ENCODE measurements at places on chromosomes 1 and 21.

- DNase-seq: no peak
These were observed 10.0 kb downstream of the RAB4A start for GRCh38 chr1:229280921-229281320.

DNA sequence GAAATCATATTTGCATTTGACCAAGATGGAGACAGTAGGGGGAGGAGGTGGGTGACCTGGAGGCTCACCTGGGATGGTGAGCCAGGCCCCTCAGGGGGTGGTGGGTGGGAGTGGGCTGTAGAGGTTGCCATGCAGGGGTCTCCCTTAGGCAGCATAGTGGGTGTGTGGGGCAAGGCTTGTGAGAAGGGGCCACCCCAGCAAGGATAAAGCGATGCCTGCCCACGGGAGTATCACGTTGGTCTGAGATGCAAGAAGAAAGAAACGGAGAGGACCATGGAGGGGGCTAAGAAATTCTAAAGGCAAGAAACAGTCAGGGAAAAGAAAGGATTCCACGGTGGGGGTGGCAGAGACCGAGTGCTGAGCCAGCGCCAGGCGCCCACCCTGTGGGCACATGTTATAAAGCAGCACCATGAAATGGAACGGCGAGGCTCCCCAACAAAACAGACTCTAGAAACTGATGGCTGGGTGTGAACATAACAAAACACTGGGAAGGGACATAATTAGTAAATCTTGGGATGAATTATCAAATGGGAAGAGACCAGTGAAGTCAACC, 11.7 kb upstream of the C2CD2 start:
- no peak for DNase-seq

DNA sequence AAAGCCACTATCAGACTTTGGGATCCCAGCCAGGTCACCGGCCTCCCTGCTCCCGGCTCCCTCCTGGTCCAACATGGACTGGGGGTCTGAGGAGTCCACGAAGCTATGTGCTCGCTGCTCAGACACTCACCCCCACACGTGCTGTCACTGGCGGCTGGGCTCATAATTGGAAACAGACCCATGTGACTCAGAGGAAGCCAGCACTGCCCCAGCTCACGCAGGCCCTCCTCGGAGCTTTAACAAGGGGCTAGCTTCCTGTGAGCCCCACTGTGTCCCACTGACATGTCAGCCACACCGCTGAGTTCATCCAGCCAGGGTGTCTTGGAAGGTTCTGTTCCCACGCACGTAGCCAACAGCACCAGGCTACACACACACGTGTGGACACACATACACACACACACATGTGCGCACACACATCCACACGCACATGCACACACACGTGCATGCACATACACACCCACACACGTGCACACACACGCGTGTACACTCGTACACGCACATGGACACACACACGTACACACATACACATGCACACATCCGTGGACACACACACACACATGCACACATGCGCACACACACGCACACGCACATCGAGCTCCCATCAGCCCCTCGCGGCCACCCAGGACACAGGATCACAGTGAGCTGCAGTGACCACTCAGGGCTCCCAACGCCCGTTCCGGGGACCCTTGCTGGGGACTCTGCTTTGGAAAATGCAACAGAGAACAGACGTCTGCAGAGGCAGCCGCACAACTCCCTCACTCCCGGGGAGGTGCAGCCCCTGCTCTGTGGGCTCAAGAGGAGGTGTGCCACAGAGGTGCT, 18.4 kb upstream of the COL6A2 start:
- DNase-seq: no peak

DNA sequence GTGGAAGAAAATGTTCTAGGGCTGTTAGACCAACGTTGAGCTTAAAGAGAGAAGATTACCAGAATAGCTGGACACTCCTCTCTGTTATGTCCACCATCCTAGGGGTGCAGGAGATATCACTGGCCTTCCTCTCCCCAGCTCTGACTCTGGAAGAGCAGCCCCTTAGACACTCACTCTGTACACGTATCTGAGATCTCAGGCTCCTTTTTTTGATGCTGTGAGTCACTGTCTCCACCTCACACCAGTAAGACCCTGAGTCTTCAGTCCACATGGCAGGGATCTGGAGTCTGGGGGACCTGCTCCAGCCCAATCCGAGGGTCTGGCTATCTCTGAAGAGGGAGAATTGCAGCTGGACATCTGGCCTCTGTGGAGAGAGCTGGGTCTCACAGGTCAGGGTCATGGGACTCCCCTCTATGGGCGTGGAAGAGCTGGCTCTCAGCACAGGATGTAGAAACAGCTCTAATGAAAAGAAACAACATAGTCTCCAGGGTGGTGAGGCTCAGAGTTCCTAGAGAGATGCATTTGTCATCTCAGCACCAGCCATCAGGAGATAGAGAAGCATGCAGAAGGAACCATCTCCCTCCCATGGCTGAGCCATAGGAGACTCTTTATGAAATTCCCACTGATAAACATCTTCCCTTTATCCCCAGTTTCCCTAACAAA, 3.5 kb downstream of the FCRL3 start:
- no peak for DNase-seq

GRCh38 chr21:24868117-24868516, 739.2 kb downstream of the MRPL39 start:
- DNase-seq: no peak

DNA sequence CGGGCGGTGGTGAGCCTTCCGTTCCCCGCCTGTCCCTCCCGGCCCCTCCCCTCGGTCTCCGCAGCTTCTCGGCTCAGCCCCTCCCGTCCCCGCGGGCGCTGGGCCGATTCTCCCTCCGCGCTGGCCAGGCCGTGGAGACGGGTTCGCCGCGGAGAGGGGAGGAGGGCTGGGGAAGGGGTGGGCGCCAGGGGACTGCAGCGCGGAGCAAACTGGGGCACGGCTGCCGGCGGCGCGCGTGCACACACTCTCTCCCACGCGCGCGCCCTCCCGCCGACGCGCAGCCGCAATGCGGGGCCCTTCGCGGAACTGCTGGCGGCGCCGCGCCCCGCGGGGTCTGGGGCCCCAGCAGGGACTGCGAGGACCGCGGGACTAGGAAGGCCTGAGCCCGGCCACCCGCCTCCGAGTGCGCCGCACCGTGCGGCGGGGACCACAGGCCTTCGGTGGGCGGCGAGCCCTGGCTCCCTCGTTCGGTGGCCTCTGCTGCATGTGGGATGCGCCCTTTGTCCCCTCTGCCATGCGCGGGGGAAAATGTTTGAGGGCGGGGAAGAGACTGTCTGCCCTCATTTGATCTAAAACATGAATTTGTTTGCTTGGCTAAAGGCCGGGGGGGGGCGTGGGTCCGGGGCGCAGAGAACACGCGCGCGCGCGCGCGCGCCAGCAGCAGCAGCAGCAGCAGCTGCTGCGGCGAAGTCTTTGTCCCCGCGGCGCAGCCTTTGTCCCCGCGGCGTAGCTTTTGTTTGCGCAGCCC, 90.7 kb upstream of the VAMP3 start:
- DNase-seq: peak; percentile 16

DNA sequence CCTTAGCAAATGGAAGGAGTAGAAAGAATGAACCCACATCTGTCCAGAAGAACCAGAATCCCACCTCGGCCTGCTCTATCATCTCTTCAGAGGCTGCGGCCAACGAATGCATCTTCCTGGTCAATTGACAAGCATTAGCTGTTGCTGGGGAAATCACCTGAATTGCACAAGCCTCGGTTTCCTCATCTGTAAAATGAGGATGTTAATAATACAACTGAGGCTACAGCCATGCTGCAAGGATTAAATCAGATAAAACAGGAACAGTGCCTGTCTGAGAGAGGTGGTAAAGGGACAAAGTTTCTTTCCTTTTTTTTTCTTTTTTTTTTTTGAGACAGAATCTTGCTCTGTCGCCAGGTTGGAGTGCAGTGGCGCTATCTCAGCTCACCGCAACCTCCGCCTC, 99.8 kb downstream of the KIF14 start:
- no peak for DNase-seq

DNA sequence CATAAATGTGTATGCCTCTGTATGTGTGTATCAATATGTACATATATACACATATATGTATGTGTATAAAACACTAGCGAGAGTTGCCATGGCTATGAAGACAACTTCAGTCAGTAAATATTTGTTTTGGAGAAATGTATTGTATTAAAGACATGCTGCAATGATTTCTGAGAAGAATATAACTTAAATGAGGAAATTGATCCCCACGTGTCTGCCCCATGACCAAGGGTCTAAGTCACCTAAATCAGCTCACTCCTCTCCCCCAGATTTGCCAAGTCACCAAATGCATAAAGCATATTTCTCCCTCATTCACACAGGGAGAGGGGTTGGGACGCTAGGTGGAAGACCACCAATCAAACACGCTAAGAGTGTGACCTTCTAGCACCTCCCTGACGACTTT, 58.3 kb upstream of the LYST start:
- DNase-seq: no peak

GRCh38 chr1:28983509-28984310, 69.3 kb downstream of the EPB41 start:
- DNase-seq: no peak

DNA sequence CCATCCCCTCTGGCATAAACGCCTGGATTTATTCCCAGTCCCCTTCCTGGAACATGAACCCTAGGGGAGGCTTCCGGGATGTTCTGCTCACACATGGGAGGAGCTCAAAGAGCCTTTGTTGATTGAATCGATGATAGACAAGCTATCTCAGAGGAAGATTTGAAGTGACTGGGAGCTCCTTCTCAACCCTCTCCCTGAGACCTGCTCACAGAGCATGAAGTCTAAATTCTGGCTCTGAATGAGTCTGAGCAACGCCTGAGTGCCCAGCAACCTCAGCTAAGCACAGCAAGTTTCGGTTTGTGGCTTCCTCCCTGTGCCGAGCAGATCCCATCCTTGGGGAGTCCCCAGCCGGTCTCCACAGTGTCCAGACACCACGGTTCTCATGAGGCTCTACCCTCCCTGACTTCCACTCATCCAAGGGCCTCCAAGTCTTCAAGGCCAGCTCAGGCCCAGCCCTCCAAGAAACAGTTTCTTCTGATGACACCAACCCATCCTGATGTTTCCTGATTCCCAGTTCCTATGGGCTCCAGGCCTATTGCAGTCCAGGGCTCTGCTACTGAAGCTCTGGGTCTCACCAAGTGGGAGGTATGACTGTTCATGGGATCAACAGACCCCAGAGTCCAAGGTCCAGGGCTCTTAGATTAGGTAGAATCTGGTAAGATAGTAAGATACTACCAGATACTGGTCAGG, 190.8 kb downstream of the DYRK1A start:
- no peak for DNase-seq

DNA sequence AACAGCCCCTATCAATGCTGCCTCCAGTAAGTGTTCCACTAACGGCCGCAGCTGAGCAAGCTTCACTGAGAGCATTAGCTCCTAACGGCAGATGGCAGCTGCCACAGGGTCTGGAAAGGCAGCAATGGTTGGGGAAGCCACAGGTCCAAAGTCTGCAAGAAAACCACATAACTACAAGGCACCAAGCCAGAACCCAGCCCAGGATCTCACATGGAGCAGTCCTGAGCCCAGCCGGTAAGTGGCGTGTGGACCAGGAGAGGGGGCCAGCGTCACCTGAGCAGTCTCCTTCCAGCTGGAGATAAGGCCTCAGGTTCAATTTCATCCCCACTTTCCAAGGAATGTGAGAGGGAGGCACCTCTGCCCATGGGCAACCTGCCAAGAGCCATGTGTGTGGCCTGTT, 13.2 kb downstream of the SYT2 start:
- no peak for DNase-seq

DNA sequence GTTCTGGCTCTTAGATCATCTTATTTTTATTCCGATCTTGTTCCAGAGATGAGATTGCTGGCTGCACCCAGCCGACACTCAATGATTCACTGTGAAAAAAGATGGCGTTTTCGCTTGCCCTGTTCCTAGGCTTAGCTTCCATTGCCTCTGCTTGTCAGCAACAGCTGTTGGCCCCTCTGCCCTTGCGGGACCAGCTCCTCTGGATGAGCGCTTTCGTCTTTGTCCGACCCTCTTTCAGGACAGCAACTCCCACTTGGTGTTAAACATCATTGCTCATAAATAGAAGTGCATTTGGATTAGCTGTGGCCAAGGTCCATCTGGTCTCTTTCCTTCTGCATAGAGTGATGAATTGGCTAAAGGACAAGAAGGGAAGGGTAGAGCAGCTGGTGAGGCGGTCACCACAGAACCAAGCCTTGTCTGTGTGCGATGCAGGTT, 43.5 kb upstream of the SCCPDH start:
- no peak for DNase-seq

GRCh38 chr1:163191301-163191700, 11.4 kb downstream of the RGS5 start:
- no peak for DNase-seq

DNA sequence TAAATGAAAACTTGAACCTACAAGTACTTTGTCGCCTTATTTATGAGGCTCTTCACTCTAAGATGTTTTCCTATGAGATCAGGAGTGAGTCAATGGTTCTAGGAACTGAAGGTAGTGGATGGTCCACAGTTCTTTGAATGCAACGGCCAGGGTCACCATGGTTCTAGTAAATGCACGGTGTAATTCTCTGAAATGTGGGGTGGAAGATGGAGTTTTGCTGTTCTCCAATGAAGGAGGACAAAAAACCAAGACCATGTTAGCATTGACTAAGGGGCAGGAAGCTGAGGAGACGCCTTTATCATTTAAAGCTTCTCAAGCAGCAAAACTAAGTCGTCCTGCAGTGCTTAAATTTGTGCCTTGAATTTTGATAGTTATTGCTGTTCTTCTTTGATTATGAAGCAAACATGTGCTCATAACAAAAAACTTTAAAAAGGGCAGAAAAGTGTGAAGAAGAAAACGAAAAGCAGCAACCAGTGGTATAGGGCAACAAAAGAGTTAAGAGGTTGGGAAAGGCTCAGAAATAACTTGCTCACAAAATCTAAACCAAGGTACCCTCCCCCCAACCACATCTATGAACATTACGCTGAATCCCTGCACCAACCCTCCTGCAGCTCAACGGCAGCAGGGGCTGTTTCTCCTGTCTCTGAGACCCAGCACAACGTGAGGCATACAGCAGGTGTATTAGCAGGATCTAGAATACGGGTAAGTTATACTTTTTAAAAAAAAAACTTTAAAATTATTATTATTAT, 85.0 kb downstream of the MRPL37 start:
- DNase-seq: no peak

DNA sequence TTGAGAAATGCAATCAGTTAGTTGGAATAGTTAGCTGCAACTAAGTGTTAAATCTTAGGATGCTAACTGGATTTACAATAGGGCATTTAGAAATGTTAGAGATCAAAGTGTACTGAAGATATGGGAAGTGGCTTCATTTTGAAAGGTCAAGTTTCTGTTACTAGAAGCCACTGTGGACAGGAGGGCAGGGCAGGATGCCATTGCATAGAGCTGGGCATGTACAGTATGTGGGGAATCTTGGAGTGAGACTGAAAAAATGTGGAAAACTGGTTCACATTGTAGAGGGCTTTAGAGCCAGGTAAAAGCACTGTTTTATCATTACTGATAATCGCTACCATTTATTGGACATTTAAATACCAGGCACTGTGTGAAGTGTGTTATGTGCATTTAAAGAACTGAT, 31.0 kb downstream of the ARID1A start:
- no peak for DNase-seq

GRCh38 chr1:116097626-116098025, 13.6 kb upstream of the MAB21L3 start:
- no peak for DNase-seq

GRCh38 chr1:98458511-98459485, 202.7 kb upstream of the SNX7 start:
- DNase-seq: no peak

GRCh38 chr1:159012495-159012894, 2.8 kb downstream of the IFI16 start:
- peak; percentile 46 for DNase-seq

- no peak for DNase-seq
These were observed 1260.6 kb upstream of the ADGRL2 start for GRCh38 chr1:80540149-80540548.
